Thoracic aorta (tissue), 2 donors: ENCODE measurements at places on chromosomes 12 and 14.

- DNase-seq, result no peak
These were observed 15.7 kb downstream of the HNF1A start for GRCh38 chr12:120994059-120994458.

GRCh38 chr14:104094056-104094708 lies 8.7 kb downstream of the ASPG start:
- DNase-seq, result no peak

DNA sequence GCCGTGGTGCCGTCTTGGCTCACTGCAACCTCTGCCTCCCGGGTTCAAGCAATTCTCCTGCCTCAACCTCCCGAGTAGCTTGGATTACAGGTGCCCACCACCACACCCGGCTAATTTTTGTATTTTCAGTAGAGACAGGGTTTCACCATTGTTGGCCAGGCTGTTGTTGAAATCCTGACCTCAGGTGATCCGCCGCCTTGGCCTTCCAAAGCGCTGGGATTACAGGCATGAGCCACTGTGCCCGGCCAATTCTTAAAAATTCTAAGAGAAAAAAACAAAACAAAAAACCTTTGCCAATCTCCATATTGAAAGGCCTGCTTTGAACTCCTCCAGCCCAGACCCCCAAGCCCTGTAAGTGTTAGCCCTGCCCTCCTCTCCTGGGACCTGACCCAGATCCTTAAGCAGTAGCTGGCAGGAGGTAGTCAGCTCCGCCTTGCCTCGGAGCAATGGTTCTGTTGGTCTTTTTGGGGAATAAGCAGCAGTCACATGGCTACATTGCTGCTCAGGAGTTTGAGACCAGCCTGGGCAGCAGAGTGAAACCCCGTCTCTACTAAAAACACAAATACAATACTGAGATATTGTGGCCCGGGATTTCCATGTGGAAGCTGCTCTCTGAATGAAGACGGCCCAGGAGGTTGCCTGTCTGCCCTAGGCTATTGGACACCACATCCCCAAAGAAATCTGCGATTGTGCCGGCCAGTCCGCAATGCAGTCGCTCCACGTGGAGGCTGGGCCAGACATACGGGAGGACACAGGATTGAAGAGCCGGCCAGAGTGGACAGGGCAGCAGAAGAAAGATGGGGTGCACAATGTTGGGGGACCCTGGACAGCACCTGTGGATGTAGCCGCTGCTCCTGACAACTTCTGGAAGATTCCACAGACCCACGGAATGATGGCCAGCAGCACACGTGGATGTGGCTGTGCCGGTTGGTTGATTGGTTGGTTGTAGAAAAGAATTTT lies 28.8 kb upstream of the BEGAIN start:
- no peak for DNase-seq

DNA sequence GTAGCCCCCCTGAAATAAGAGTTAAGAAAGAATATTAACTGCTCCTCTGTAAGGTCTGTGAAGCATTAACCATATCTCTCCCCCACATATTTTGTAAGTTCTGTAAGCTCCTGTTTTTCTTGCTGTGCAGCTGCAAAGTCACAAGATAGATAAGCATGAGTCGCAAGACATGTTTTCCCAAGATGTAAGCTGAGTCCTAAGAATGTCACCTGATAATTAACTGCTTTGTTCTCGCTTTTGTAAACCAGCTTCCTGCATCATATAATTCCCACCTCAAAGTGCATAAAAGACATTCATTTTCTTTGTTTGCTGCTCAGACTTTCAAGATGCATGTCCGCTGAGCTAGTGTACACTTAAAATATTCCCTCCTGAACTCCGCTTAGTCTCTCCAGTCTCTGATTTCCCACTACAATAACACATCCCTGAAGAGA lies 27.0 kb upstream of the PHC1 start:
- no peak for DNase-seq

DNA sequence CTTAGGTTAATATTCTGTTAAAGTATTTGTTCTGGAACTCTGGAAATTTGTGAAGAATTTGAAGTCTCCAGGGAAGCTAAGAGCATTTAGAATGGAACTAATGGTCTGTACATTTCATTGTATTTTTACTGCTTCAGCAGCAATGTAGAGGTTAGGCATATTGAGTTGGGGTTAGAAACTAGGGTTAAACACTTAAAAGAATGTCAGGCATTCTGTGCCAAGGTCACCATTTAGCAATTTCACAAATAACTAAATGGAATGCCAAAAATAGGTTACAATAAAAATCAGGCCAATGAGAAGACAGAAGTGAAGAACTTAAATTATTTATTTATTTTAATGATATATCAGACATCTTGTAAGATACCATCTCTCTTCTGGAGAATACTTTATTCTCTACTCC lies 210.8 kb downstream of the C12orf50 start:
- DNase-seq, result no peak

DNA sequence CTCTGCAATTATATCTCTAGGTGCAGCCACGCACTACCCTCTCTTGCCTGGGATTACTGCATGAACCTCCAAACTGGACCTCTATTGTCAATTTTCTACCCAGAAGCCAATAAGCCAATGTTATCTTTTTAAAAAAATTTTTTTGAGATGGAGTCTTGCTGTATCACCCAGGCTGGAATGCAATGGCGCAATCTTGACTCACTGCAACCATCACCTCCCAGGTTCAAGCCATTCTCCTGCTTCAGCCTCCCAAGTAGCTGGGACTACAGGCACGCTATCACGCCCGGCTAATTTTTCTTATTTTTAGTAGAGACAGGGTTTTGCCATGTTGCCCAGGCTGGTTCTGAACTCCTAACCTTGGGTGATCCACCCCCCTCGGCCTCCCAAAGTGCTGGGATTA lies 11.2 kb upstream of the PXN start:
- DNase-seq, result no peak

GRCh38 chr12:12653922-12654321 lies 42.1 kb downstream of the GPR19 start:
- DNase-seq, result no peak

- no peak for DNase-seq
These were observed 355.6 kb downstream of the LRIG3 start for GRCh38 chr12:58564721-58565120.

GRCh38 chr14:71262441-71262840 lies 355.2 kb downstream of the PCNX1 start:
- DNase-seq, result no peak

DNA sequence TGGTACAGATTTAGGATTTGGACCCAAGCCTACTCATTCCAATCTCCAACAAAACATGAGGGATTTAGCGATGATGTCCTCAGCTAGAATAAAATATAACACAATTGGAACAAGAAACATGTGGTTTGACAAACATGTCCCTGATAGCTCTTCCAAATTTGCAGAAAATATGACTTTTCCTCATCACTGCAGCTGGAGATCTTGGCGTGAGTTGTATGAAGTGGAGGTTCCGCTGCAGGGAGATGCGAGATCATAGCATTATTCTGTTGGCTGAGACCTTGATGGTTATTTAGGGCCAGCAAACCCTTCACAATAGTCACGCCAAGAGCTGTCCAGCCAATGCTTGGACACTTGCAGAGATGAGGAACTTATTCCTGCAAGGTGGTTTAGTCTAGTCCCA lies 413.4 kb upstream of the TBX3 start:
- no peak for DNase-seq

GRCh38 chr14:55120571-55121495 lies 8.2 kb upstream of the LGALS3 start:
- DNase-seq, result no peak

- DNase-seq, result no peak
These were observed 159.3 kb downstream of the CAND1 start for GRCh38 chr12:67428431-67428830.

DNA sequence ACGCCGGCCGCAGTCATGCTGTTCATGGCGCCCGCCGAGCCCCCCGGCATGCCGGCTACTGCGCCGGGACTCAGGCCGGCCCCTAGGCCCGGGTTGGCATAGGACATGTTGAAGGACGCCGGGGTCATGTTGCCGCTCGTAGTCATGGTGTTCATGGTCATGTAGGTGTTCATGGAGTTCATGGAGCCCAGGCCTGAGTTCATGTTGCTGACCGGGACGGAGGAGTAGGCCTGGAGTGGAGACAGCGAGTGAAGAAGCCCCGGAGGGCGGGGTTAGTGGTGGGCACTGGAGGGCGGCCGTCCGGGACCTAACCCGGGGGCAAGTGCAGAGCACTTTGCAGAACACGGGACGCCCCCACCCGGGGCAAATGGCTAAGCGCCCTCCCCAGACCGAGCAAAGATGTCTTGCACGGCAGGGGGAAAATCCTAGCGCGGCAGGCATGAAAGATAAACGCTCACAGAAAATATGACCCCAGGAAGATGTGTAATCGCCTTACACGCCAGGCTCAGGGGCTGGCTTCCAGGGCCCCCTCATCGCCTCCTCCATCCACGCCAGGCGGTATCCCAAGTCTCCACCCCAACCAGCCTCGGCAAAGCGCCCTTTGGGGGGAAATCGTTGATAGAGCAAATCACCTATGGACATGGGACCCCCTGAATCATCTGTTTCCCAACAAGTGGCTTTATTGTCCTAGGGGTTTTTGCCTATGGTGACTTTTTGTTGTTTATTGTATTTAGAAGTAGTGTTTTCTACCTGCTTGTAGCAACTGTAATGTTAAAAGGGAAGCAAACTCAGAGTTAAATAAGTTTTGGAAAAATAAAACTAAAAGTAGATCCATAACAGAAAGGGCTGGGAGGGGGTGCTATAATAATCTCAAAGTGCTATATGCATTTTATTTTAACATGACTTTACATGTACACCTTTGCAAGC lies 2.3 kb downstream of the FOXA1 start:
- DNase-seq, result no peak

DNA sequence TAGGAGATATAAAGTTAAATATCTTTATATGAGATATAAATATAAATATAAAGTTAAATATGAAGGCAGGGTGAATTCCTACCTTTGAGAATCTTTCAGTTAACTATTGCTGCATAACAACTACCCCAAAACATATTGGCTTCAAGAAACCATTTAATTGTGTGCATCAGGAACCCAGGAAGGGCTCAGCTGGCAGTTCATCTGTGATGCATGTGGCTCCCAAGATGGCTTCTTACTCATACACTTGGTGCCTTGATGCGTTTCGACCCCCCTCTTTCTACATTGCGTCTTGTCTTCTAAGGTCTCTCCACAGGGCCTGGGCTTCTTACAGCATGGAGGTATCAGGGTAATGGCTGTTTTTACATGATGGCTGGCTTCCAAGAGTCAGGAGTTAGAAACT lies 253.9 kb upstream of the CRY1 start:
- no peak for DNase-seq

DNA sequence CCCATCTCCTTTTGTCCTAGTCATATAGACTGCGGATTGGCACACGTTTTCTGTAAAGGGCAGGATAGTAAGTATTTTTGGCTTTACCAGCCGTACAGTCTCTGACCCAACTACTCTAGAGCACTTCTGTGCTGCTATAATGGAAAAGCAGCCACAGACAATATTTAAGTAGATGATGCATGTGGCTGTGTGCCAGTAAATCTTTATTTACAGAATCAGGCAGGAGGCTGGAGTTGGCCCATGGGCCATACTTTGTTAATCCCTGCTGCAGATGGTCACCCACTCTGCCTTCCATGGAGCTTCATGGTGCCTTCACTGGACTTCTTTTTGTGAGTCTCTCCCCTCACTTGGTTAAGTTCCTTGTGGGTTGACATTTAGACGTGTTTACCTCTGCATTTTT lies 584.5 kb upstream of the TBX3 start:
- no peak for DNase-seq

DNA sequence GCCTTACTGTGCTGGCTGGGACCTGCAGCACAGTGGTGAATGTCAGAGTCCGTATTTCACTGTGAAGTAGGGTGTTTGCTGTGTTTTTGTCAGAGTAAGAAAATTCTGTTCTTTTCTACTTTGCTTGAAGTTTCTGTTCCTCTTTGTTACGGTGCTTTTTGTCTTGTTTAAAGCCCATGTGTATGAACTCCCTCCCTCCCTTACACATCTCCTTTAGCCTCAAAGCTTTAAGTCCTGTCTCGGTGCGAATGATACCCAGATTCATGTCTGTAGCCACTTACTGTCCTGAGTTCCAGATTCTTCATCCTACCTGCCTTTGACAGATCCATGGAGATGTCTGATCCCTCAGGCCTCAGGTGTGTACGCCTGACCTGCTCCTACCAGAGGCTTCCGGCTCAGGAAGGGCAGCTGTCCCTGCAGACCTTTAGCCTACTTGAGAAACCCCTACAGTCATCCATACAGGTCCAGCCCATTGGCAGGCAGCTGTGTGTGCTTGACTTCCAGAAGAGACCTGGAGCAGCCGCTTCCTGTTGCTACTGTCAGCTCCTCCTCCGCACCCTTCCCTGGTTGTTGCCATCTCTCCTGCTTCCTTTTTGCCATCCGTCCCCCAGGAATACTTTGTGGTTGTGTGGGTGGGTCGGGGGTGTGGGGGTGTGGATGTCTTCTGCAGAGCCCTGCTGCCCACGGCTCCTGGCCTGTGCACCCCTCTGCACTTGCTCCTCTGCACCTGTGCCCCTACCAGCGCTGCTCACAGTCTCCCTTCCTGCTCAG lies 72.9 kb downstream of the DDX51 start:
- DNase-seq, result no peak

- DNase-seq, result no peak
These were observed 3.6 kb upstream of the DHRS2 start for GRCh38 chr14:23632461-23633159.

- no peak for DNase-seq
These were observed 40.0 kb upstream of the NAP1L1 start for GRCh38 chr12:76124456-76124855.

GRCh38 chr14:103319422-103319821 lies 14.6 kb upstream of the EIF5 start:
- DNase-seq, result no peak

- no peak for DNase-seq
These were observed 106.0 kb upstream of the RTL1 start for GRCh38 chr14:101009531-101009930.

GRCh38 chr12:128076188-128076587 lies 190.8 kb upstream of the TMEM132C start:
- DNase-seq, result no peak

DNA sequence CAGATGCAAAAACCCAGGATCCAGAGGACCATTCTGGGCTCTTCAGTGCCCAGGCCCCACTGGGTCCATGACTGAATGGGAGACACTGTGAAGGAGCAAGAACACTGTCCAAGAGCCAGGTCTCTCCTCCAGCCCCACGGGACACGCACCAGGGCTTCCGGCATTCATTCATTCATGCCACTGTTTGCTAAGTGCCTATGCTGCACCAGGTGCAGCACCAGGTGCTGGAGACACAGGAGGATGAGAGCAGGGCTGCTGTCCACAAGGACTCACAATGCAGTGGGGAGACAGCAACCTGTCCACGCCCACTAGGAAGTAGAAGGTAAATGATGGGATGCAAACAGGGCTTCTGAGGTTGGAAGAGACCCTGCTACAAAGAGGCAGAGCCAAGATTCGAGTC lies 20.4 kb downstream of the CLMN start:
- DNase-seq, result no peak
